ENCODE measurements at places on chromosomes 7 and 10.

GRCh38 chr10:22945934-22946673 lies 18.3 kb downstream of the ARMC3 start:
- DNase-seq = no peak

GRCh38 chr10:22345301-22346095 lies at the start of gene SPAG6:
Gene SPAG6 (plus strand): TSS chr10:22345496. CDS start chr10:22345612, 116 bp downstream.
- DNase-seq = peak; percentile 55

- DNase-seq = no peak
These were observed 355.7 kb downstream of the DNAJB6 start for GRCh38 chr7:157692460-157693011.

- no peak for DNase-seq
These were observed 18.2 kb downstream of the MYOF start for GRCh38 chr10:93463723-93464476.

- DNase-seq = no peak
These were observed 42.7 kb downstream of the PTPN12 start for GRCh38 chr7:77579797-77580196.

DNA sequence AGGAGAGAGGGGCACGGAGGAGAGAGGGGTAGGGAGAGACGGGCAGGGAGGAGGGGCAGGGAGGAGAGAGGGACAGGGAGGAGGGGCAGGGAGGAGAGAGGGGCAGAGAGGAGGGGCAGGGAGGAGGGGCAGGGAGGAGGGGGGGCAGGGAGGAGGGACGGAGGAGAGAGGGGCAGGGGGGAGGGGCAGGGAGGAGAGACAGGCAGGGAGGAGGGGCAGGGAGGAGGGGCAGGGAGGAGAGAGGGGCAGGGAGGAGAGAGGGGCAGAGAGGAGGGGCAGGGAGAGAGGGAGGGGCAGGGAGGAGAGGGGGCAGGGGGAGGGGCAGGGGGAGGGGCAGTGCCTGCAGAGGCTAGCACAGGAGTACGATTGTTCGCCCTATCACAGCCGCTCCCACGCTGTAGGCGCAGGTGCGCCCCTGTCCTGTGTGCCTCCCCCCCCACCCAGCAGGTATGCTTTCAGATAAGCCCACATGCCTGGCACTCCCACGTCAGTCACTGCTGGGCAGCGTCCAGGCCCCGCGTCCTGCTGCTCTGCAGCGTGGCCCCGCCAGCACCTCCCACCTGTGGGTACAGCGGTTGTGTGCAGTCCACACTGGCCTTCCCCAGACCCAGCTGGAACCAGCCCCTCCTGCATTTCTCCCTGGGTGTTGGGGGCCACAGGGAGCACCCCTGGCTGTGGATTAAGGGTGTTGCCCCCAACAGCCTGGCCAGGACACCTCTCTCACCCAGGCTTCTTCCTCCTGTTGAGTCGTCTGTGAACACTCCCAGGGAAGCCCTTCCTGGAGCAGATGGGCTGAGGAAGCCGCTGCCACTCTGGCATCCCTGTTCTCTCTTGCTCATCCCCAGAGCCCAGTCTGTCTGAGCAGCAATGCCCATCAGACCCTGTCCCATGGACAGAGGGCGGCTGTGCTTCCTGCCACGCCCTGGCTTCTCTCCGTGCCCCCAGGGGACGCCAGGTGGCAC lies 10.8 kb downstream of the NKX6-2 start:
- no peak for DNase-seq
